ENCODE measurements at places on chromosomes 2 and 18. TPM values are rescaled to one million over a fixed set of nuclear protein-coding genes. Genes with fewer than 3 reads are reported as not detected.

The PROM2 gene
- 0.36 TPM for total RNA-seq

The FLACC1 gene
- total RNA-seq, result 1.9 TPM

The SLC9A4 gene
- under 0.01 TPM for total RNA-seq

The ZNF407 gene
- 24.2 TPM for total RNA-seq

The TWIST2 gene
- total RNA-seq, result 46.2 TPM
